ENCODE measurements at places on chromosomes 4 and X.
A peak's percentile ranks its signal among the peaks of the same experiment; 100 is the strongest.

GRCh38 chr4:105859233-105859632 is 36.0 kb upstream of the NPNT start:
- DNase-seq, result no peak

DNA sequence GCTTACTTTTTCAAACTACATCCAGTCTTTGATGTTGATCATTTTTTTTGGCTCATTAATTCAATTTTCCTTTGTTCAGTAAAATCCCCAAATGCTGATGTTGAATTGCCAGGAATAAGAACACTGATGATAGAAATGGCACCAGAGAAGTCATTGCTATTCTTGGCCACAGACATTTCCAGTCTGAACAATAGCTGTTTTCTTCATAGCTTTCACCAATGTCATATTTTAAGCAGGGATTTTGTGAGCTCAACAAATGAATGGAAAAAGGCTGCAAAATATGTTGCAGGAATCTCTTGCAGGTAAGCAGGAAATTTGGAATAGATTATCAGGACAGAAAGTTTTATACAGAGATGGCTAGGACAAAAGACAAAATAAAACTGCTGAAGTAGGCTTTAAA is 40.5 kb upstream of the GLRB start:
- no peak for DNase-seq

- DNase-seq, result no peak
Observed at GRCh38 chrX:113260474-113260873, 419.8 kb upstream of the AMOT start.

DNA sequence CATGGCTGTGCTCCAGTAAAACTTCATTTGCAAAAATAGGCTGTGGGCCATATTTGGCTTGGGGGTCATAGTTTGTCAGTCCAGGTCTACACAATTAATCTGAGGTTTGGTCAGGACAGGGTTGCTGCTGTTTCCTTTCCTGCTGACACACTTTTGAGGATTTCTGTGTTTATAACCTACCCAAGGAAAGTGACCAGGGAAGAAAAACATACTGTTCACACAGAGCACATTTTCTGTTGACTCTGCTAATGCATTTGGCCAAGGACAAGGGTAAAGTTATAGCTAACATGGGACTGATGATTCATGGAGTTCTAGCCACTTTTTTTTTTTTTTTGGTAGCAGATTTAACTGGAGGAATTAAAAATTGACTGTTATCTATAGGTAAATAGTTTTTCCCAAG is 43.9 kb upstream of the GEMIN8 start:
- no peak for DNase-seq

GRCh38 chrX:75522565-75523431 is at the start of gene ZDHHC15:
ZDHHC15 (minus strand) TSS chrX:75523037; CDS start chrX:75523024, 13 bp downstream.
- peak; percentile 43 for DNase-seq

- DNase-seq, result no peak
Observed at GRCh38 chr4:17157304-17157703, 258.9 kb upstream of the LDB2 start.

- no peak for DNase-seq
Observed at GRCh38 chr4:7198440-7199128, 6.2 kb downstream of the SORCS2 start.

- no peak for DNase-seq
Observed at GRCh38 chr4:102815981-102816380, 11.4 kb downstream of the UBE2D3 start.

- no peak for DNase-seq
Observed at GRCh38 chr4:25966171-25966570, 52.2 kb downstream of the SMIM20 start.

GRCh38 chr4:2804449-2804972 is 11.6 kb downstream of the SH3BP2 start:
- no peak for DNase-seq

GRCh38 chrX:47166126-47166525 is 21.1 kb downstream of the RBM10 start:
- no peak for DNase-seq

DNA sequence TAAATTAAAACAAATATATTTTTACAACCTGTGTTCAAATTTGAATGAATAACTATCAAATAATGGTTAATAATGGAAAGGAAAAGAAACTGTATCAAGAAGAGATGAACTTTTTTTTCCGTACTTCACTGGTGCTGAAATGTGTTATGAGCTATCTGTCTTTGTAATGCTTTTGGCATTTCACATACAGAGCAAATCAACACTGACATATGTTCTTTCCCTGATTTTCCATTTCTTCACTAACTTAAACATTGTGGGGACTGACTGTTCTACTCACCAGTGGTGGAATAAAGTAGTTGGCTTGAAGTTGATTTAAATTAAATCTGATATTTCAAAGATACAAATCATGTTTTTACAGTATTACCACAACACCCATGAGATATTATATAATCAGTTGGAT is 304.0 kb upstream of the BMP3 start:
- DNase-seq, result no peak

GRCh38 chr4:163195247-163195765 is 28.6 kb upstream of the NAF1 start:
- no peak for DNase-seq
